ENCODE measurements at places on chromosomes 2 and 18.

GRCh38 chr2:86413296-86414094 is 27.7 kb upstream of the KDM3A start:
- H3K4me3 ChIP-seq, result no peak overlapping the region
- H3K27me3 ChIP-seq, result peaks cover 17% of the 10 kb centered on the region
- H3K4me1 ChIP-seq, result peaks cover 3% of the 10 kb centered on the region
- H3K36me3 ChIP-seq, result peaks cover 4% of the 10 kb centered on the region

DNA sequence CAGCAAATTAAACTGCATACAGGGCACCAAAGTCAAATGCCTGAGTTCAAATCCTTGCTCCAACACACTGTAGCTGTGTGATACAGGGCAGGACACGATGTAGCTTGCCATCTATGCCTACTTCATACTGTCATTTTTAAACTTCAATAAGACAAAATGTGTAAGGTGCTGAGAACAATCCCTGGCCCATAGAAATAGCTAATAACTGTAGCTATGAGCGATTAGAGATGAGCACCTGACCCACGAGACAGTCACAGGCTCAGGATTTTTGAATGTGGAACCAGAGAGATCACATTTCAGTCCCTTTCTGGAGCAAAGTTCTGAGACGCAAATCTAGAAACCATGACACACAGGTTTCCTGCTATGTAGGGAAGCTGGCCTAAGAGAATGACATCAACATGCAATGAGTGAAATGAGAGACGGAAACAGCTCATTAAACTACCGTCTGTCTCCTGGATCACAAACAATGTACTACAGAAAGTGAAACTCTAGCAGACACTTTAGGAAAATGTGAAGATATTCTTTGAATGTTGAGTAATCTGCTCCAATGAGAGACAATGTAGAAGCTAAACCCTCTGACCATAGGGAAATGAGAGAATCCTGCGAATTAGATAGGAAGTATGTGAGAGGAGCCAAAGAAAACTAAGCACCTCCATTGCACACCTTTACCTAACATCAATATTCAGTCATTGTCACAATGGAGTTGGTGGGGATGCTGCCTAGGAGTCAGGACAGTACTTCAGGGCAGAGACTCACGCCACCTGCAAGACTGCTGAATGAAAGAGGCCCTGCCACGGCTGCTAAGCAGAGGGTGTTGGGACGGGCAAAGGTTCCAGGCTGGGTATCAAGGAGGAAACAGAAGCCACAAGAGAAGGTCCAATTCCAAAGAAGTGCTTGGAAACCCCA is 25.5 kb downstream of the B4GALT6 start:
- peak overlapping the region; percentile 16 for H3K27ac ChIP-seq
- peaks cover 19% of the 10 kb centered on the region for H3K4me1 ChIP-seq
- H3K36me3 ChIP-seq, result no peaks in the 10 kb centered on the region
- H3K4me3 ChIP-seq, result no peak overlapping the region
- no peak for DNase-seq

DNA sequence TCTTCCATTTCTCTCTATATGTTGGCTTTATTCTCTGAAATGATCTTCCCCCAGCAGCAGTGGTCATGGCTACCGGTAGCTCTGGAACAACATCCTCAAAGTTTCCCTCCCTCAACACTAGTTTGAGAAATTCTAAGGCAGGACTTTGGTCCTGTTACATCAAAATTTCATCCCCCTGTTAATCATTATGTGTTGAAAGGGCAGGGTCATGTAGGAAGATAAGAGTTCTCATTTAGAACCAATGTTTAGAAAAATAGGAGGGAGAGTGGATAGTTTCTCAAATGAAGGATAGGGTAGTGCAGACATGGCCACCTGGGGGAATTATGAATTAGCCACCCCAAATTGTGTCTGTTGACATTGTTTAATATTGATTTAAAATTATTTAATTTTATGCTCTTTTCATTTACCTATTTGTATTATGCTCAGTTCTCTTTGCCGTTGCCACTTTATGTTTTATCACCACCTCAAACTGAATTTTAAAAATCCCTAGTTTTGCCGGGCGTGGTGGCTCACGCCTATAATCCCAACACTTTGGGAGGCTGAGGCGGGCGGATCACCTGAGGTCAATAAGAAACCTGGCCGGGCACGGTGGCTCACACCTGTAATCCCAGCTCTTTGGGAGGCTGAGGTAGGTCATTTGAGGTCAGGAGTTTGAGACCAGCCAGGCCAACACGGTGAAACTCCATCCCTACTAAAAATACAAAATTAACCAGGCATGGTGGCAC is 22.3 kb downstream of the EML4 start:
- no peak overlapping the region for H3K4me3 ChIP-seq
- peaks cover 59% of the 10 kb centered on the region for H3K4me1 ChIP-seq
- no peak for DNase-seq
- H3K27ac ChIP-seq, result peak overlapping the region; percentile 46

GRCh38 chr18:50675043-50675442 is 115.2 kb downstream of the MAPK4 start:
- DNase-seq, result no peak
- no peaks in the 10 kb centered on the region for H3K36me3 ChIP-seq
- no peaks in the 10 kb centered on the region for H3K27me3 ChIP-seq
- H3K4me1 ChIP-seq, result no peaks in the 10 kb centered on the region

GRCh38 chr2:222052934-222053367 is 245.8 kb downstream of the PAX3 start:
- DNase-seq, result peak; percentile 2
- peaks cover 27% of the 10 kb centered on the region for H3K27me3 ChIP-seq
- H3K4me3 ChIP-seq, result no peak overlapping the region
- H3K27ac ChIP-seq, result no peak overlapping the region
- H3K4me1 ChIP-seq, result no peaks in the 10 kb centered on the region

DNA sequence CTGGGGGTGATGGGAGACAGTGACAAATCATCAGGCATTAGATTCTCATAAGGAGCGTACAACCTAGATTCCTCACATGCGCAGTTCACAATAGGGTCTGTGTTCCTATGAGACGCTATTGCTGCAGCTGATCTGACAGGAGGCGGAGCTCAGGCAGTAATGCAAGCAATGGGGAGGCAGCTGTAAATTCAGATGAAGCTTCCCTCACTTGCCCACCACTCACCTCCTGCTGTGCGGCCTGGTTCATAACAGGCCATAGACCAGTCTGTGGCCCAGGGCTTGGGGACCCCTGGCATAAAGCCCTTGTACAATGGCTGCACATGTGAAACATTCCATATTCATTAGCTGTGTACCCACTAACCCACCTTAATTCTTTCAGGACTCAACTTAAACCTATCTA is 18.0 kb downstream of the NMUR1 start:
- no peaks in the 10 kb centered on the region for H3K27me3 ChIP-seq
- H3K27ac ChIP-seq, result no peak overlapping the region
- peaks cover 17% of the 10 kb centered on the region for H3K4me1 ChIP-seq
- peak overlapping the region; percentile 12 for H3K4me3 ChIP-seq
- DNase-seq, result no peak
- peaks cover 6% of the 10 kb centered on the region for H3K36me3 ChIP-seq

DNA sequence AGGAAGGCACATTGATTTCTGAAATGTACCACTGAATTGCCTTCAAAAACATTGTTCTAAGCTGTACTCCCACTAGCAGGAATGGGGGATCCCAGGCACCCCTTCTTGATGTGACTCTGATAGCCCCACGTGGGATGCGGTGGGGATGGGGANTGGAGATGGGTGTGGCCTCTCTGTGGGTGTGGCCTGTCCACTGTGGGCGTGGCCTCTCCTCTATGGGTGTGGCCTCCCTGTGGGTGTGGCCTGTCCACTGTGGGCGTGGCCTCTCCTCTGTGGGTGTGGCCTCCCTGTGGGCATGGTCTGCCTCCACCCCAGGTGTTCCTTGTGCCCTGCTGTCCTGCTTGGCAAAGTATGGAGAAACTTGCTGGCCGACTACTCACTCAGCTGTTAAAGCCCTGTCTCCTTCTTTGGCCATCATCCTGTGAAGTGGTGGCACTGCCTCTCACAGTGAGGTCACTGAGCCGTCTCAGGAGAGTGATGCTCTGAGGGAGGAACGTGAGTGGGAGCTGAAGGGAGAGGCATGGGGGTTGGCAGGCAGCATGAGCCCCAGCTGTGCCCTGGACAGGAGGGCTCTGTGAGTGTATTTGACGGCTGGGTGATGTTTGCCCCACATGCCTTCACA is 6.7 kb upstream of the PARD6G start:
- no peaks in the 10 kb centered on the region for H3K36me3 ChIP-seq
- DNase-seq, result peak; percentile 35
- no peak overlapping the region for H3K4me3 ChIP-seq

GRCh38 chr2:77838441-77838840 is 316.3 kb upstream of the LRRTM4 start:
- no peaks in the 10 kb centered on the region for H3K36me3 ChIP-seq
- H3K27ac ChIP-seq, result no peak overlapping the region
- no peak for DNase-seq
- H3K27me3 ChIP-seq, result no peaks in the 10 kb centered on the region
- no peak overlapping the region for H3K4me3 ChIP-seq

- H3K27me3 ChIP-seq, result no peaks in the 10 kb centered on the region
- H3K36me3 ChIP-seq, result no peaks in the 10 kb centered on the region
- H3K4me3 ChIP-seq, result no peak overlapping the region
- H3K27ac ChIP-seq, result no peak overlapping the region
- no peaks in the 10 kb centered on the region for H3K4me1 ChIP-seq
These were observed 1335.3 kb upstream of the CDH2 start for GRCh38 chr18:29512203-29512602.

DNA sequence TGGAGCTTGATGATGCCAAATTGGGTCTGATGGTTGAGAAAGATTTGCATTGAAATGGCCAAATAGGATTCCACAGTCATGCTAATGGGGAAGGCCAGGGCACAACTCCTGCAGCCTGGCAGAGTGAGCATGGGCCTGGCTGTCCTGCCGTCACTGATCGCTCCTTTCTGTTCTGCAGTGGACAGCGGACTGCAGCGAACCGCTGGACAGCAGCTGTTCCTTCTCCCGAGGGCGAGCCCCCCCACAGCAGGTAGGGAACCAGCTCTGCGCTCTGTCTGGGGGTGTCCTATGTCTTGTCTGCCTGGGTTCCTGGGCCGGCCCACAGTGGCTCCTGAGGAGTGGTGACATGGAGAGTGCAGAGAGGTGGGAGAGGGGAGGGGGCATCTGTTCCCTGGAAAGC is 97.6 kb downstream of the CTIF start:
- no peaks in the 10 kb centered on the region for H3K36me3 ChIP-seq
- H3K27ac ChIP-seq, result no peak overlapping the region
- H3K4me3 ChIP-seq, result no peak overlapping the region
- H3K4me1 ChIP-seq, result no peaks in the 10 kb centered on the region
- no peaks in the 10 kb centered on the region for H3K27me3 ChIP-seq
- DNase-seq, result no peak

- DNase-seq, result no peak
- H3K4me3 ChIP-seq, result no peak overlapping the region
- H3K36me3 ChIP-seq, result no peaks in the 10 kb centered on the region
- H3K27me3 ChIP-seq, result peaks cover 25% of the 10 kb centered on the region
These were observed 62.3 kb upstream of the SNTG2 start for GRCh38 chr2:888211-888801.

DNA sequence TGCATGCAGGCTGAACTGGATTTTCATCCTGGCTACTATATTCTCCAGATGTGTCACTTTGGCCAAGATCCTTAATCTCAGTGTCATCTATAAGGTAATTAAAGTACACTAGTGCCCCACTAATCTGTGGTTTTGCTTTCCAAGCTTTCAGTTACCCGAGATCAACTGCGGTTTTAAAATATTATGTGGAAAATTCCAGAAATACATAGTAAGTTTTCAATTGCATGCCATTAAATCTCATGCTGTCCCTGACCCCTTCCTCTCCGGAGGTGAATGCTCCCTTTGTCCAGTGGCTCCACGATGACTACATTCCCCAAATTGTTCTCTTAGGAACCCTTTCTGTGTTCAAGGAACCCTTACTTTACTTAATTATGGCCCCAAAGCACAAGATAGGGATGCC is 5.3 kb upstream of the TYMS start:
- H3K36me3 ChIP-seq, result peaks cover 3% of the 10 kb centered on the region
- no peak overlapping the region for H3K27ac ChIP-seq
- H3K4me3 ChIP-seq, result no peak overlapping the region

DNA sequence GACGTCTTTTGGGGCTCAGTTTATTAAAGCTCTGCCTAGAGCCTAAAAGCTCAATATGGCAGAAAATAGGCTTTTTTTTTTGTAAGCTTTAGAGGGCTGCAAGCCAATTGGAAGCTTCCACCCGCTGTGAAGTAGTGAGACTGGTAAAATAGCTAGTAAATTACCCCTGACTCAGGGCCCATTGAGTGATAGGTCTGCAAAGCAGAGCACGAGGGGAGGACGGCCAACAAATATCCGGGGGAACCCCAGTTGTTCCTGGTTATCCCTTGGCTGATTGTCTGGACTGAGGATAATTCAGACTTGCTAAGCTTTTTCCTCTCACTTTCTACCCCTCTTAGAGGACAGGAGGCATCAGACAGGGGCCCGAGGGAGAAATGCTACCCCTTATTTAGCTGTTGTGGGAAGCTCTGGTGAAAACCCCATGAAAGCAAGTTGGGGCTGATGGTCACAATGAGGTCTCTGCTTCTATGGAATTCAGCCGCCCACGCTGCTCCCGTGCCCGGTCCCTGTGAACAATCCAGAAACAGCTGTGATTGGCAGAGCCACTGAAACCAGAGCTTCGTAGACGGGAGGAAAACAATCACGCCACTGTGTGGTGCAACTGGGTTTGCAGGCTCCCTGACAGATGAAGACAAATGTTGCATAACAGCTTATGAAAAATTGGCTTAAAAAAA is 141.9 kb upstream of the LGALSL start:
- no peak for DNase-seq
- H3K4me3 ChIP-seq, result no peak overlapping the region
- H3K27me3 ChIP-seq, result no peaks in the 10 kb centered on the region

DNA sequence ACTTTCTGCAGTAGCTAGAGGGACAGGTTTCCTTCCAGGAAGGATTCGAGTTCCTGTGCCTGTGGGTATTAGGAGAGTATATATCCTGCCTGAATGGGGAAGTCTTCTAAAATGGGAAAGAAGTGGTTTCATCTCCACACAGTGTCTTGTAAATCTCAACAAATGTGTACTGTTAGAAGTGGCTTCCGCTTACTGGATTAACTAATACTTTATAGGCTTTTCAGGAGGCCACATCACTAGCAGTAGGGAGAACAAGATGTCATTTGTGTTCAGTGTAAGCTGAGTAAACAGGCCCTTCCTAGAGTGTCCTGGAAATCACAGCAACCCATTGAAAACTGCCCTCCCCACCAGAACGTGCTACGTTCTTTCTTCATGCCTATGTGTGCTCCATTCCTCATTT is 12.5 kb upstream of the POLR1B start:
- H3K4me1 ChIP-seq, result no peaks in the 10 kb centered on the region
- peaks cover 37% of the 10 kb centered on the region for H3K36me3 ChIP-seq
- no peaks in the 10 kb centered on the region for H3K27me3 ChIP-seq
- H3K4me3 ChIP-seq, result no peak overlapping the region
